ENCODE measurements at places on chromosomes 12 and 14.

- DNase-seq: no peak
Observed at GRCh38 chr12:65524666-65525065, 246.2 kb downstream of the MSRB3 start.

GRCh38 chr14:77306851-77307496, 13.7 kb downstream of the POMT2 start:
- no peak for DNase-seq

- DNase-seq: no peak
Observed at GRCh38 chr14:37081856-37082255, 90.5 kb downstream of the SLC25A21 start.

GRCh38 chr14:35992816-35993683, 166.9 kb downstream of the BRMS1L start:
- DNase-seq: peak; percentile 64

All from esophagus muscularis mucosa (tissue), 4 donors.